ENCODE measurements at places on chromosomes 5 and 9.

DNA sequence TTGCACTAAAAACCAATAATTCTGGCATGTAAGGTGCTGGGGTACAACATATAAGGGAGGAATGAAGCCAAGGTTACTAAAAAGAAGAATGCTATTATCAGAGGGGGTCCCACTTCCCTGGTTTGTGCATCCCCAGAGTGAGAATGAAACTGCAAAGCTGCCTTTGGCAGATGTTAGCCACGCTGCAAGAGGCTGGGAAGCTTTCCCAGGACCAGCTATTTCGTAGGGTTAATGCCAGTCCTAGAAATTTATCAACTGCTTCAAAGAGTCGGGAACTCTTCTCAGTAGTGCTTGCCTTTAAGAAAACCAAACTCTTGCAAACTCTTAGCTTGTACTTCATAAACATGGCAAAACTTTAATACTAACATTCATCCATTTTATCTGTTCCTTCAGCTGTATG lies 87.5 kb upstream of the NR5A1 start:
- no peak for DNase-seq

GRCh38 chr5:153938191-153938842 lies 100.4 kb downstream of the FAM114A2 start:
- DNase-seq = no peak

DNA sequence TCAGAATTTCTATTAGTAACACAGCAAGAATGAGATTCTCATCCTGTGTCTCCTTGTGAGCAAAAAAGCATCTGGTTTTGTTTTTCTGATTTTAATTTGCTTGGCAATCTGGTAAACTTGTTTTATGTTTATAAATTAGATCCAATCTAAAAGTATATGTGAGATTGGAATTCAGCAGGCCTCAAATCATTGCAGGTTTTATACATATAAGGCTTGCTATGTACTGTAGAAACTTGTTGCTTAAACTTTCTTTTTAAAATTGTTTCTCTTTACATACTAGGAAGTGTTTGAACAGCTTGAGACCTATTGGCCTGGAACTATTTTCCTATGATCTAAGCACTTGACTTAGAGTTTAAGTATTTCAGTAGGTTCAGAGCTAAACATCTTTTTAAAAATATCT lies 1037.8 kb downstream of the NR2F1-AS1 start:
- no peak for DNase-seq

- DNase-seq = no peak
Observed at GRCh38 chr5:180127682-180128670, 56.4 kb upstream of the RNF130 start.

GRCh38 chr5:6342689-6343315 lies 35.5 kb downstream of the MED10 start:
- DNase-seq = no peak

- no peak for DNase-seq
Observed at GRCh38 chr9:85978496-85978895, 37.5 kb downstream of the NAA35 start.

DNA sequence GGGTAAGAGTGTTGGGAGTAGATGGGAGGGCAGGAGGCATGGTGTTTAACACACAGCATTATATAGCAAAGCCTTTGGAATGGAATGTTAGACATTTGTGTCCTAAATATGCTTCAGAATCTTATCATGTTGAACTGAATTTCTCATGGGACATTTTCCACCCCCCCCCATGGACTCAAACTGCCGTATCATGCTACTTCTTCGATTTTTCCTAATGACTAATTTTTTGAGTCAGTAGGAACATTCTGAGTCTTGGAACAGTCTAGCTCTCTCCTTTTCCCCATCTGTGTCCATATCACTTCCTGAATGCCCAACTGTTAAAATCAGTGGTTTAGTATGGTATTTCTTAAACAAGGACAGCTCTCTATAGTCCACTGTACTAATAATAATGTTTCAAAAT lies 380.6 kb downstream of the TLE4 start:
- DNase-seq = no peak

- no peak for DNase-seq
Observed at GRCh38 chr5:38029397-38030065, 189.7 kb upstream of the GDNF start.

Data from posterior cingulate gyrus (tissue), 11 donors.